ENCODE measurements at places on chromosomes 5 and 9. TPM values are rescaled to one million over a fixed set of nuclear protein-coding genes. Genes with fewer than 3 reads are reported as not detected.

DNA sequence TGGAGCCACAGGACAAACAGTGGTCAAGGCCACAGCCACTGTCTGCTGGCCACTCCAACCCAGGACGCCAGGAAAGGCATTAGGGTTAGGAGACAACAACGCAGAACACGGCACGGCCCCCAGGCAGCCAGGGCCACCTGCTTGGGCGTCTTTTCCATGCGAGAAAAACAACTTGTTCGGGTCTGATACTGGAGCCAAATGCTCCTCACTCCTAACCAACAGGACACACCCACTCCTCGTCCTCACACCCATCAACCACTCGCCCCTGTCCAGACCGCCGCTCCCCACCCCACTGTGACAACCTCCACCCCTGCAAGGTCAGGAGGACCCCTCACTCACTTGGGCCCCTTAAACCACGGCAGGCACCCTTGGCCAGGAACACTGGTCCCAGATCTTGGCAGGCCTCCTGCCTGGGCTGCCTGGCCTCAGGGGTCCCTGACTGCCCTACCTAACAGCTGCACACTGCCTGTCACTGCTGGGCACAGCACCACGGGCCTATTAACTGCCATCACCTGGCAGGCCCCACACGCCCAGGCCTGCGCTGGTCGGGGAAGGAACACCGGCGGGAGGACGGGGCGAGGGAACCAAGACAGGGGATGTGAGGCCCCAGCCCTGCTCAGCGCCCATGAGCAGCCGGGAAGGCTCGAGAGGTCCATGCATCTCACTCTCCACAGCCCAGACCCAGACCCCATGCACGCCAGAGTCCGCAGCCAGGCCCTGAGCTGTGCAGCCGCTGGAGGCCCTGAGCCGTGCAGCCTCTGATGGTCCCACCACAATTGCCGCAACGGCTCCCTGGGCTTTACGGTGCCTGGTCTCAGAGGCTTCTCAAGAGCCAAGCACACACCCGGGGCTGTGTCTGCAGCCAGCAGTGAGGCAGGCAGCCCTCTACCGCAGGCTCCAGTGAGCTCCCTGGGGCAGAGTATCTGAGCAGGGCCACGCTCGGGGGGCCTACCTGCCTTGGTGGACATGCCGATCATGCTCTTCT is 13.8 kb downstream of the CLPTM1L start:
- no peak for ATAC-seq

- ATAC-seq: no peak
Measured at GRCh38 chr5:17878541-17878940, 244.3 kb downstream of the TAF11L14 start.

The IL3 gene
- not detected for total RNA-seq

DNA sequence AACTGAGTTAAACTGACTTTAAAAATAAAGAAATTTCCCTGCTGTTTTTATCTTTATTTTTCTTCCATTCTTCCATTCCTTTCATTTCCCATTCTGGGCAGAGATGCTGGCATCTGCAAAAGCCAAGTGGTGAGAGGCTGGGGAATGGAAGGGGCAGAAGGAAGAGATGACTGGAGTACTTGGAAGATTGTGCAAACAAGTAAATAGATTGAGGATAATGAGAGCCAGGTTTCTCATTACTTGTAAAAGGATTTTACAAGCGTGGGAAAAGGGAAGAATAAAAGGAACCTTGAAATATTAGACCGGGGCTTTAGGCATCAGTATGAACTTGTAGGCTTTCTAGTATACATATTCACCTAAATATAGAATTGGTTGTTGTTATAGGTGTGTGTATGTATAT is 341.2 kb downstream of the CAAP1 start:
- ATAC-seq: no peak

DNA sequence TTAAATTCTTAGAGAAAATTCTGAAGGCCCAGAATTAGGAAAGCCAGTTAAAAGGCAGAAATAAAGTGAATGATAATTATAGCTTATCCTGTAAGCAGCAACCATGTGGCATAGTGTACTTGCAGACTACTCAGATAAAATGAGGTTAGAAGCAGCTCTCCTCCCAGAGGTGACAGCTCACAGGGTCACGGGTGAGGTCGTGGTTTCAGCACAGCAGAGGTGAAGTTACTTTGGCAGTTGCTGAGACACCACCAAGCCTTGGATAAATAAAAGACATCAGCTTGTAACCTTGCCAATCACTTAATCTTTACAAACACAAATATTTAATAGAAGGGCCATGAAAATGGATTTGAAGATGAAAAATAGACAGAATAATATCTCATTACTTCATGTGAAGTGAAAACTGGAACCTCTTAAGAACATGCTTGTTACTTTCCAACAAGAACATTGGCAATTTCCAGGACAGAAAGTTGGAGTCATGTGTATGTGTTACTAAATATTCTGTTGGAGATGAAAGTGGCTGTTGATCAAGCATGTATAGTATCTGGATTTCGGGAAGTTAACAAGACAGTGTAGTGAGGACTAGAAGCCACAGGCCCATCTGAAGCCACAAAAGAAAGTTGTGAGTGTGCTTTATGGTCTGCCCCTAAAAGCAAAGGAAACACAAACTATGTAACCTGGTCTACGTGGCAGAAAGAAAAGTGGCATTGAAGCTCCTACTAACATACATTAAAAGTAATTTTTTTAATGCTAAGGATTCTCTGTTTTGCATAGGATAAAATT is 134.4 kb downstream of the ERCC6L2 start:
- no peak for ATAC-seq
